Mucosa of gallbladder (tissue), 1 donor: ENCODE measurements at places on chromosomes 2 and 18. TPM values are rescaled to one million over a fixed set of nuclear protein-coding genes. Genes with fewer than 3 reads are reported as not detected.

DNA sequence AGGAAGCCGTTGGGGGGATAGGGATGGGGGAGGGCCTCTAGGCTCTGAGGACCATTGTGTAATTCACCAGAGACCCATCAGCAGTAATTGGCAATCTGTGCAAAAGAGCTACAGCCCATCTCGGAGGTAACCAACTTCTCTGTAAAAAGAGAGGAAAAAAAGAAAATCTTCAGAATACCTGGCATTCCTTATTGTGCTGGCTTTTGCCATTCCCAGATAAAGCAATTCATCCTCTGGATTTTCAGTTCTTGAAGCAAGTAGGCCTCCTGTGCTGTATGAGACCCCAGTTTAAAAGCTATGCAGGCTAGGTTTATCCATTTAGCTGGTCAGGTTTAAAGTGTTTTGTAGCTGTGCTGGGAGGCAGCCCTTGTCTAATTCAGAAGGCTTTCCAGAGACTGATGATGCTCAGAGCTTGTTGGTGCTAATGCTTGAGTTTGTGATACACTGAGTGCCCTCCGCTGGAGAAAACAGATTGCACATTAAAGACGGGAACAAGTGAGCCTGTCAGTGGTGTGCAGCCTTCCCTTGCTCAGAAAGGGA, at the start of gene LRRTM4:
Gene LRRTM4 (minus strand): TSS at position 446 of the 540 bp plus-strand sequence.
- no peak for DNase-seq

GRCh38 chr2:46350029-46350689, 53.0 kb downstream of the EPAS1 start:
- DNase-seq: no peak

GRCh38 chr18:2846636-2847316, at the start of gene EMILIN2:
Gene EMILIN2 (plus strand): TSS chr18:2847006. CDS start chr18:2847189, 183 bp downstream.
- peak; percentile 63 for DNase-seq

DNA sequence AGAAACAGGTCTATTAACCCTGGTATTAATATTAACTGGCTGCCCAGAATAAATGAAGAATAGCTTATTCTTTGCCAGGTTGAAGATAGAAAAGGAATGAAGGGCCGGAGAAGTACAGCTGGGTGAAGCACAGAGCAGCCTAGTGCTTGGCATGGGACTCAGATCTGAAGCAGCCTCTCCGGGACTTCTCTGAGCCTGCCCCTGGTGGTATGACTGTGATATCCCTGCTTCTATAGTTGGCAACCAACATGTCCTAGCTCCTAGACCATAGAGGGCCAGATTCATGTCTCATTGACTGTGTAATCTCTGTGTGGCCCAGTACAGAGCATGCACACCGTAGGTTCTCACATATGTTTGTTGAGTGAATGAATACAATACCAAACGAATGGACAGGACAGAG, 107.8 kb downstream of the MSH2 start:
- DNase-seq: no peak

DNA sequence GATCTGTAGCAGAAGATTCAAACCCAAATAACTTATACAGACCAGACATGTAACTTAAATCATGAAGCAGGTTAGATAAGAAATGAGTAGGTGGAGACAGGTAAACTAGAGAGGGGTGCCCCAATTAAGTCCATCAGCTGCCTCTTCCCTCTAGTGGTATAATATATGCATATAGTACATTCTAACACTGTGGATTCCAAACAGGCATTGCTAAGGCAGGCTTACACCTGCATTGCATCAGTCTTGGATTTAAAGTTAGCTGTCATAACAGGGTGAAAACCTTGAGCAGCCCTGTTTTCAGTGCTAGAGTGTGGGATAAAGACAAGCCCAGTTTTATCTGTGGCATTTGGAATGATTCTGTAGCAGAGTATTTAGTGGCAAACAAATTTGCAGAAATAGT, 63.4 kb downstream of the NYAP2 start:
- DNase-seq: no peak

DNA sequence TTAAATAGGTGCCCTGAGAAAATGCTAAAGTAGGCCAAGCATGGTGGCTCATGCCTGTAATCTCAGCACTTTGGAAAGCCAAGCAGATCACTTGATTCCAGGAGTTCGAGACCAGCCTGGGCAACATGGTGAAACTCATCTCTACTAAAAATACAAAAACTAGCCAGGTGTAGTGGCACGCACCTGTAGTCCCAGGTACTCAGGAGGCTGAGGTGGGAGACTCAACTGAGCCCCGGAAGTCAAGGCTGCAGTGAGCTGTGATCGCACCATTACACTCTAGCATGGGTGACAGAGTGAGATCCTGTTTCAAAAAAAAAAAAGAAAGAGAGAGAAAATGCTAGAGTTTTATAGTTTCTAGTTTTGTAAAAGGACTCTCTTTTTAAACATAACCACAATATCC, 12.0 kb downstream of the ANKRD44 start:
- DNase-seq: no peak

DNA sequence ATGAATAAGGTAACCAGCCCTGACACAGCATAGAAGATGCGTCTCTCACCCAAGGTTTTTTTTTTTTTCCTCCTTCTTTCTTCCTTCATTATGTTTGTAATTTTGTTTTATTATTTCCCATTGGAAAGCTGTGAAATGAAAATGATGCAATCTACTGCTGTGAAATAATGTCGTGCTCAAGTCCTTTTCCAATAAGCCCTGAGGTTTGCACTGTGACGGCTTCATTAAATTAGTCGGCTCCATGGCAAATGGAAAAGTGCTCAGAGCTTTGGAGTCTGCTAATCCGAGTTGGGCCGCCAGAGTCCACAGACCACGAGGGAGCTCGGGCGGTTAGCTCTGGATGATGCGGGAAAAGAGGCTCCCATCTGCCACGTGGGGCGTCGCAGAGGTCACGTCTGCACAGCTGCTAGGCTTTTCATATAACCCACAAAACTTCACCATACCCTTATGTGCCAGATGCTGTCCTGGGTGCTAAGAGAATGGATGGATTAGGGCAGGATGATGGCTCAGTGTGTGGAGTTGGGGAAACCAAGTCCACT, 92.3 kb upstream of the CAPN13 start:
- no peak for DNase-seq

DNA sequence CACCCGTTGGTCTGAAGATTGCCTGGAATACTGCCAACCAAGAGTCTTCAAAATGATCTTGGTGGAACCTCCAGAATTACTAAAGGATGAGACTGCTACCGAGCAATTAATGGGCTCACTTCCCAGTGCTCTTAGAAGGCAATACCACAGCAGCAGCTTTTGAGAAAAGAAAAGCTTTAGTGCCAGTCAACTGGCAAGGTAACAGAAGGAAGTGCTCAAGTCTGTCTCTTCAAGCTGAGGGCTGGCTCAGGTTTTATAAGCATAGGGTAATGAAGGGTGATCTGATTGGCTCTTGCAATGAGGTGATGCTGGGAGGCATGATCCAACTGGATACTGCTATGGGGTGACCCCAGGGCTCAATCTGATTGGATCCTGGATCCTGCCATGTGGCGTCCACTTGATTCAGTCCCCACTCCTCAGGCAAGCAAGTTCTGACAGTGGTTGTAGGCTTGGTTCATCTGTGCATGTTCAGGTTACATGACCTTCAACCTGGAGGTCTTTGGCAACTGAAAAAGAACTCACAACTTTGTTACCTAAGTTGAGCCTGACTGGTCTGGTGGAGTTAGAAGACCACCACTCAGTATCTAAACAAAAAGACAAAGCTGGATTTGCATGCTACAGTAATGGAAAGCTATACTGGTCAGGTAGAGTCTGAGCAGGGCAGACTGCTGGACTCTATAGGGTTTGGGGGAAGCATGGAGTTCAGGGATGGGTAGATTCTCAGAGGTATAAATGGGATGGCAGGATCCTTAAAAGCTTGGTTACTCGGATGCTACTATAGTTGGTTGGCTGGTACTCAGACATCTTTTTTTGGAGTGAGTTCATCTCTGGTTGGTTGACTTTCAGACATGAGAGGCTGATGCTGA, 14.0 kb upstream of the RIF1 start:
- no peak for DNase-seq

Gene MEIS1
- 61.8 TPM for total RNA-seq

Gene STEAP3
- total RNA-seq: 9.3 TPM

Gene MAP3K19
- total RNA-seq: not detected

Gene PPIG
- 44.9 TPM for total RNA-seq
